ENCODE measurements at places on chromosomes 12 and 14.

GRCh38 chr12:124617615-124618014, 50.2 kb upstream of the NCOR2 start:
- DNase-seq, result peak; percentile 56

DNA sequence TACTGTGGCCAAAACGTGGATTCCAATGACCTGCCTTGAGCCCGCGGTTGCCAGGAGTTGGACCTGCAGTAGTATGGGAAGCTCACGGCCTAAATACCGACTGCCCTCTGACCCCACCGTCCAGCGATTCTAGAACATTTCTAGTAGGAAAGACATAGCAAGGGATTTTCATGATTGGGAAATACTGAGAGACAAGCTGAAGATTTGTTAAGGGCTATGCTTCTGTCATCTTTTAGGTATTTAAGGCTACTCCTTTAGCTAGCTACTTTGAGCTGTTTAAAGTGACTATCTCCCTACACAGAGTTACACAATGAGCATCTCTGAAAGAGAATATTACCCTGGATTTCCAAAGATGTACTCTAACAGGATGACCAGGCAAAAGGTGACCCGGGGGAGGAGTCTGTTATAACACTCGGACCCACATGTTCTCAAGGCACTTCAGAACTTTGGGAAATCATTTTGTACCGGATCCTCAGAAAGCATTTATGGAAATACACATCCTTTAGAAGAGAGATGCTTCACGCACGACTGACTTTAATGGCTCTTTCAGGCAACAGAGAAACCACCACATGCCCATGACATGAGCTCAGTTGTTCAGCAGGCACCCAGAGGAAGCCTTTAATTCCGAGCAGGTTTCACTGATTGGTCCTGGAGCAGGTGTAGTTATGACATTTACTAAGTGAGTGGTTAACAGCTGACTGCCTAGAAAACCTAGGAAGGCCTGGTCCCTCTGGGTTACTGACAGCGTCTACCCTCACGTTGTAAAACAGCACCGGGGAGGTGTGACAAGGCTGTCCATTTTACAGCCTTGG, 4.2 kb downstream of the BAG5 start:
- no peak for DNase-seq

- no peak for DNase-seq
These were observed 26.5 kb upstream of the POC1B start for GRCh38 chr12:89552376-89552775.

GRCh38 chr14:22471545-22472121, 117.4 kb downstream of the DAD1 start:
- DNase-seq, result peak; percentile 68

- DNase-seq, result no peak
These were observed 181.9 kb downstream of the PRKCH start for GRCh38 chr14:61503167-61503801.

GRCh38 chr12:104547235-104547634, 90.5 kb downstream of the CHST11 start:
- DNase-seq, result no peak

GRCh38 chr14:22305607-22306006, 283.4 kb downstream of the DAD1 start:
- DNase-seq, result no peak

- no peak for DNase-seq
These were observed 124.9 kb downstream of the DACT1 start for GRCh38 chr14:58762629-58763028.

DNA sequence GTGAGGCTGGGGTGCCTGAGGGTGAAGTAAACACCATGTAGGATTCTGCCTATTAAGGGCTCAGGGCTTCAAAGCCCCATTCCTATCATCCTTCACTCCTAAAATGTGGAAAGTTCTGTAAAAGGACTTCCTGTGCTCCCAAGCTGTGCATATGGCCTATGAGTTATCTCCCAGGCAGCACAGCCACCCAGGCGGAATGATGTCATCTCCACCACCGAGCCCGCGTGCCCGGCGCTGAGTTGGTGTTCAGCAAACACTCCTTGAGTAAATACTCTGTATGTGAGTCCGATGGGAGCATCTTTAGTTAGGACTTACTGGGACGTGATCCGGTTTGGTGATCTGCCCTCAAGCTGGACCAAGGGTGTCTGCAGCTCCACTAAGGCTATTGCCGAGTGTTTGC, 437.3 kb downstream of the MED13L start:
- no peak for DNase-seq

DNA sequence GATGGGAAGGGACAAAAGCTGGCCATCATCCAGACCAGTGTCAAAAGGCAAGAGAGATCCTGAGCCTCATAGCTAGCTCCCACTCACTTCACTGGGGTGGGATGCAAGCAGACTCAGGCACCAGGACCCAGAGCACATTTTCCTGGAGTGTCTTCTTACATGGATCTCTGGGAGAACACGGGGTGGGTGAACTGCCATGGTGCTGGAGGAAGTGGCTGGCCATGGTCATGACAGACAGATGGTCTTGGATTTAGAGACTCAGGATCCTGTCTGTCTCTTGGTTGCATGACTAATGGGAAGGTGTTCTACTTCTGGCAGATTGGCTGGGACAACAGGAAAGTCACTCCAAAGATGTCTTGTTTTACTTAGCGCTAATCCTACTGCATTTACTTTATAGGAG, 311.5 kb downstream of the ATP23 start:
- DNase-seq, result no peak
